ENCODE measurements at places on chromosomes 3 and 15.
A peak's percentile ranks its signal among the peaks of the same experiment; 100 is the strongest.

DNA sequence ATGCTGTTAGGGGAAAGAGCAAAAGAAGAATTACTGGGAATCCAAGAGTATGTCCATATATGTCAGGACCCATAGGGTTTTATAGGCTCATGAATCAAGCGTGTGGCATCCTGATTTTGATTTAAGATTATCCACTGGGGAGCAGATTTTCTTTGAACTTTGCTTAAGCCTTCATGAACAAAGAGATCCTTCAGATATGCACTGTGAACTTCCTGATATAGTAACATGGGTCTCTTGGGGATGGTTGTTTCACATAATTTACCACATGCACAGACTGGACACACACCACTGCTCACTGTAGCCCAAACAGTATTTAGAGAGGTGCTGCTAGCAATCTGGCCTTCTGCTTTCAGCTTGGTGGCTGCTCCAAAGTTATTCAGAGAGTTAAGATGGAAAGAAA, 200.9 kb upstream of the ZPLD1 start:
- DNase-seq, result no peak

DNA sequence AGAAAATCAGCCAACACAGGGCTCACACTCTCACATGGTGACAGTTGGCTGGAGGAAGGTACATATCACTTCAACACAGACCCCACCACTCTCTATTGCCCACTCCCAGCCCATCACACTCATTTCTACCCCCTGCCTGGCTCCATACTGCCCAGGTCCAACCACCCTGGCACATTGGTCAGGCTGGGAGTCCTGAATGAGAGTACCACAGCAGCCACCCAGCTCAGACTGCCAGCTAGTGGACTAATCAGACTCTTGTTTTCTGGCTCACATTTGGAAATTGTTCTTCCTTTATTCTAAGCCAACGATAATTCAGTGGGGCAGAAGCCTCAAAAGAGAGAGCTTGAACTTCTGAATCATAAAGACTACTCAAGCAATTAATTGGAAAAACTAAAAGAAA, 20.0 kb downstream of the MRPL46 start:
- no peak for DNase-seq

GRCh38 chr3:87336761-87337160, 60.4 kb upstream of the POU1F1 start:
- DNase-seq, result no peak

DNA sequence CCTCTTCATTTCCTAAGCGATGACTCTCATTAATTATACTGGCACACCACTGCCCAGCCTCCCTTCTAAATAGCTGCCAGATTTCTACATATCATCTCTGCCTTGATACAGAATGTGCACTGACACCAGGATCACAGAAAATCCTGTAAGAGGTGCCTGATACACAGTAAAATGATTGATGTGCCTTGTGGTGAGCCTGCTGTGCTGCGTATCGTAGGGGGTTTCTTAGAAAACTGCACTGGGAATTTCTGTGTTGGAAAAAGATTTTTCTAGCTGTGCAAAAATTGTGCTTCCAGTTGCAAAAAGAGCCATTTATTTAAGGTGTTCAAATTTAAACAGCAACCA, 3.0 kb upstream of the PLCH1 start:
- DNase-seq, result no peak

DNA sequence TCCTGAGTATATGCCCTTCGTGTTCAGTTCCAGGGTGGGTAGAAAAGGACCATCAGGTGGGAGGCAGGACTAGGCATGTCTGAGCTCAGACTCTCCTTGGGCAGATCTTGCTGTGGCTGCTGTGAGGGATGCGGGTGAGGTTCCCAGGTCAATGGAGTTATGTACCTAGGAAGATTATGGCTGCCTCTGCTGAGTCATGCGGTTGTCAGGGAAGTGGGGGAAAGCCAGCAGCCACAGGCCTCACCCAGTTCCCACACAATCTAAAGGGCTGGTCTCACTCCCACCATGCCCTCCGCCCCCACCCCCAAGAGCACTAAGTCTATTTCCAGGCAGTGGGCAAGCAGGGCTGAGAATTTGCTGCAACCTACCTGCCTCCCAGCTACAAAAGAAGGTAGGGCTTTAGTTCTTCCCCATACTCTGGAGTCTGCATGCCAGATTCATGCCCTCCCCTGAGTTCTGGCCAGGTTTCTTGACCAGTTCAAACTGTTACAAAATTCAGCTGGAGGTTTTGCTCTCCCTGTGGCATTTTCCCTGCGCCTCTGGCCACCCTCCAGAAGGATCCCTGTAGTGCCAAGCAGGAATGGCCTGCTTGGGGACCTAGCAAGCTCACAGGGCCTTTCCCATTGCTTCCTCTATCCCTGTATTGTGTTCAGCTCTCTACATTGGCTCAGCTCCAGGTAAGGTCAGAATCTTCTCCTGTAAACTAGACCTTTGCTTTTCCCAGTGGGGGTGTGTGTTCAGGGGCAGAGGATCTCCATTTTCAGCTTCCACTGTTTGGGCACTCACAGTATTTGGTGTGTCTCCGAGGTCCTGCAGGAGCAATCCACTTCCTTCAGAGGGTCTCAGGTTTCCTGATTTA, 12.7 kb upstream of the TMCO5A start:
- DNase-seq, result no peak

DNA sequence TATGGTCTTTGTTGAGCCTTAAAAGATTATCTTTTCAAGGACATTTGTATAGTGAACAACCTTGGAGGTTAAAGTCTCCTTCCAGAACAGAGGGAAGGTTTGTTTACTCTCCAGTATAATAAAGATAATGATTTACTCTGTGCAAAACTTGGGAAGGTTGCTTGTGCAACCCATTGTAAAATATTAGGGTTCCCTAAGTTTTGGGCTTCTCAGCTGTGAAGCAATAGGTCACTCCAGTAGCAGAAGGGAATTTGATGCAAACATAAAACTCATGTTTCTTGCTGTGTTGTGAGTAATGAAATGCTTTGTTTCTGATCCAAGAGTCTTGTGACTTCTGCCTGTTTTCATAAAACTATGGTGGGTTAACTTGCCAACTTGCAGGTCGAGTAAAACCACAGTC, 177.5 kb downstream of the SUCNR1 start:
- no peak for DNase-seq

GRCh38 chr15:90929246-90930019, 2.9 kb downstream of the HDDC3 start:
- no peak for DNase-seq

- no peak for DNase-seq
Measured at GRCh38 chr3:124660599-124660998, 69.7 kb upstream of the UMPS start.

- DNase-seq, result no peak
Measured at GRCh38 chr3:39267631-39268548, 11.9 kb downstream of the CX3CR1 start.

DNA sequence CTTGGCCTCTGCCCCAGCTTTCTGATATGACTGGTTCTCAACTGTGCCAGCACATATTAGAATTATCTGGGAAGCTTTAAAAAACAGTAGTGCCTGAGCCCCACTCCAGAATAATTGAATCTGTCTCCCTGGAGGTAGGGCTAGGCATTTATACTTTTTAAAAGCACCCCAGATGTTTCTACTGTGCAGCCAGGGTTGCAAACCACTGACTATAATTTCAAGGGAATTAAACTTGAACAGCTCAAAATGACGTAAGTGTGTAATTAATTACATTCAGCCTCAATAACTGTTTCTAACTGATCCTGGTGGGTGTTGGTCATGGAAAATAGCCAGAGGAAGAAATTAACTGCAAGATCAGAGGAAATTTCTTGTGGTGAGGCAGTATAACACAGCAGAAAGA, 4.4 kb upstream of the IRAK2 start:
- DNase-seq, result no peak

- no peak for DNase-seq
Measured at GRCh38 chr15:90184119-90184785, 16.9 kb upstream of the SEMA4B start.

- DNase-seq, result no peak
Measured at GRCh38 chr3:136409549-136409948, 159.4 kb downstream of the PCCB start.

- DNase-seq, result peak; percentile 36
Measured at GRCh38 chr3:23041918-23042696, 161.0 kb upstream of the UBE2E2 start.

DNA sequence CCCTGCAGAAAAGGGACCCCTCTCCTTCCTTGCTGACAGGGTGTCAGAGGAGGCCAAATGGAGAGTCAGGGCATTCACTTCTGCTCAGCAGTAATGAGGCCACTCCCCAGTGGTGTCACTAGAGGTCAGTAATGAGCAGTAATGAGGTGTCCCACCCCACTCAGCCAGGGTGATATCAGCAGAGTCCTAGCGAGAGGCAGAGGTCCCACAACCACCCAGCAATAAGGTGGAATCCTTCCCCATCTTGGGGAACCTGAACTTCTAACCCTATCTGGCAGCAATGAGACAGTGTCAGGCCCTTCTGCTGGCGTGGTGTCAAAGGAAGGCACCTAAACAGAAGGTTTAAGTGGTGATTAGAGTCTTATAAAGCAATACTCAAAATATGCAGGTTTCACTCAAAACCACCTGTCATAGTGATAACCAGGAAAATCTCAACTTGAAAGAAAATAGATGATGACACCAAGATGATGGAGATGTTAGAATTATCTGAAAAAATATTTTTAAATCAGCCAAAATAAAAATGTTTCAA, 12.9 kb downstream of the OCA2 start:
- DNase-seq, result peak; percentile 75

- no peak for DNase-seq
Measured at GRCh38 chr15:65535192-65535591, 4.9 kb downstream of the HACD3 start.

DNA sequence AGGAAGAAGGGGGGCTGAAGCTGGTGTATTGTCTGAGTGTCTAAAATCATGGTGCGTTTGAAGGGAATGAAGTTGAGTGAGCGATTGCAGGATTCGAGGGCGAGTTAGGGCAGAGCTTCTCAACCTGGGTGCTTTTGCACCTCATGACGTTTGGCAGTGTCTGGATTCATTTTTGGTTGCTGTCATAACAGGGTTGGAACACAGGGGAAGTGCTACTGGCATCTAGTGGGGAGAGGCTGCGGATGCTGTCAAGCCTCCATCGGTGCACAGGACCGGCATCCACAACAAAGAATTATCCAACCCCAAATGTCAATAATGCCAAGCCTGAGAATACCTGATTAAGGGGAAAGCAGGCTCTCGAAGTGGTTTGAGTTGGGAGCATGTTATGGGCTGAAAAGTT, 120.0 kb downstream of the SLCO3A1 start:
- no peak for DNase-seq

DNA sequence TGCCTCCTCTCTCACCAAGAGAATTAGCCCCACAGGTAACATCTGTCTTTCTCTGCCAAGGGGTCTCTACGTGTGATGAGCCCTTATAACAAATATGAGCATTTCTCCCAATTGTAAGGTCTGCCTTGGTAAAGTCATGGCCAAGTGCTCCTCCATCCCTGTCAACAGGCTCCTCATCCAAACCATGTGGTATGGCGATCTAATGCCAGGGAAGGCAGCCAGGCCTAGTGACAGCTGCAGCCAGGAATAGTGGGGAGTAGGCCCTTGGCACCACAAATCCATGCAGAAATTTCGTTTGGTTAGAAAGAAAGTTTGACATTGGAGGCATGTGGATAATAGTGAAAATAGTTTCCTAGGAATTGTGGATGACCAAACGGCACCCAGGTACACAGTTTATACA, 4.7 kb upstream of the LRTM1 start:
- no peak for DNase-seq

DNA sequence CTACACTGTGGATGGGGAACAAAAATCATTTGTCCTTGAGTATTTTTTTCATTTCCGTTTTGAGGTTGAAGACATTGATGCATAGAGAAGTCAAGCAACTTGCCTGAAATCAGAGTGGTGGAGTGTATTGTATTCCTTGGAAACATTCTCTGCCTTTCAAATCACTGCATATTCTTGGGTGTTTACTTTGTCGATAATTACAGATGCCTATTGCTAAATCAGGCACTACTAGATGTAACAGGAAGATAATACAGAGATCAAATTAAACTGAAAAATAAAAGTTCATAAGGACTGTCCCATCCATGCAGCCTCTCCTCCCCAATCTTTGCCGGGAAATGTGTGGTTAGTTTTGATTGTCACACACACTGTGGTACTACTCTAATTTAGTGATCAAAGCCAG, 37.4 kb upstream of the VEPH1 start:
- no peak for DNase-seq

- DNase-seq, result no peak
Measured at GRCh38 chr3:10935846-10936631, 56.5 kb upstream of the SLC6A1 start.

- DNase-seq, result no peak
Measured at GRCh38 chr15:93049914-93050578, 39.0 kb downstream of the RGMA start.

DNA sequence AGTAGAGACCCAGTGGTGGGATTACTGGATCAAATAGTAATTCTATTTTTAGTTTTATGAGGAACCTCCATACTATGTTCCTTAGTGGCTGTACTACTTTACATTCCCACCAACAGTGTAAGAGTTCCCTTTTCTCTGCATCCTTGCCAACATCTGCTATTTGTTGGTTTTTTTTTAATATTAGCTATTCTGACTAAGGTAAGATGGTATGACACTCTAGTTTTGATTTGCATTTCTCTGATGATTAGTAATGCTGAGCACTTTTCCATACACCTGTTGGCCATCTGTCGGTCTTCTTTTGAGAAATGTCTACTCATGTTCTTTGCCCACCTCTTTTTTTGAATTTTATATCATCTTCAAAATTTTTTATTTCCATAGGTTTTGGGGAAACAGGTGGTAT, 34.2 kb upstream of the RAP2B start:
- no peak for DNase-seq

DNA sequence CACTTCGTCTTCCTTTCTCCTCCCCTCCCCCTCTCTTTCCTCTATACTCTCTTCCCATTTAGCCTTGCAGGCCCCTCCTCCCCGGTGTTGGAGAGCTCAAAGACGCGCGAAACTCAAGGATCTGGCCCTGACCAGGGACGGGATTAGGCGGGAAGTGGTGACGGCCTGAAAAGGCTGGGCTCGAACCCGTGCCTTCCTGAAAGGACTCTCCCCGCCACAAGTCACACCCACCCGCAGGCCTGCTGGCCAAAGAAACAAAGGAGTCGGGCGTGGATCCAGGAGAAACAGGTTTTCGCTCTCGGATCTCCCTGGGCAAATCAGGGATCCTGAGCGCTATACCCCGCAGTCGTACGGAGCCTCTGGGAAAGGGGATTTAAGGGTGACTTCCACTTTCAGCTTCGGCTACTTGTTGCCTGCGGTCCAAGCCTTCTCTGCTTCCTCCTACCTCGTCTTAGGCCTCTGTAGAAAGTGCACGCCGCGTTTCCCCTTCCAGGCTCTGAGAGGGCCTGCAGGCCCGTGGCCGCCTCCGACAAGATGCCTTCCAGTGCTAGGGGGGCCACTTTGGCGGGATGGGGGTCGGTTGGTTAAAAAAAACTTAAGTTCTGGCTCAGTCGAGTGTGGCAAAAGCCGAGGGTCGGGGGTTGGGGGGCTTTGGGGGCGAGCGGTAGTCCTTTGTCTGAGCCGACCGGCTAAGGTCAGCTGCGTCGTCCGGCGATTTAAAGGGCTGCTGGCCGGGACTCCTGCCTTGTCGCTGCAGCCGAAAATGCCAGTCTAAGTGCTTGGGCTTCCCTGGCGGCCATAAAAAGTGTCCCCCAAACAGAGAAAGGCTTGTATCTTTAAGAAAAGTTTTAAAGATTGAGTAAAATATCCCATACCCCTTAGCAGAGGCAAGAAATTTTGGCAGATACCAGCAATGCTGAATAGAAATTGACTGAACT, 8.2 kb downstream of the ZIC4 start:
- DNase-seq, result no peak
